ENCODE measurements at places on chromosomes 4 and X.

DNA sequence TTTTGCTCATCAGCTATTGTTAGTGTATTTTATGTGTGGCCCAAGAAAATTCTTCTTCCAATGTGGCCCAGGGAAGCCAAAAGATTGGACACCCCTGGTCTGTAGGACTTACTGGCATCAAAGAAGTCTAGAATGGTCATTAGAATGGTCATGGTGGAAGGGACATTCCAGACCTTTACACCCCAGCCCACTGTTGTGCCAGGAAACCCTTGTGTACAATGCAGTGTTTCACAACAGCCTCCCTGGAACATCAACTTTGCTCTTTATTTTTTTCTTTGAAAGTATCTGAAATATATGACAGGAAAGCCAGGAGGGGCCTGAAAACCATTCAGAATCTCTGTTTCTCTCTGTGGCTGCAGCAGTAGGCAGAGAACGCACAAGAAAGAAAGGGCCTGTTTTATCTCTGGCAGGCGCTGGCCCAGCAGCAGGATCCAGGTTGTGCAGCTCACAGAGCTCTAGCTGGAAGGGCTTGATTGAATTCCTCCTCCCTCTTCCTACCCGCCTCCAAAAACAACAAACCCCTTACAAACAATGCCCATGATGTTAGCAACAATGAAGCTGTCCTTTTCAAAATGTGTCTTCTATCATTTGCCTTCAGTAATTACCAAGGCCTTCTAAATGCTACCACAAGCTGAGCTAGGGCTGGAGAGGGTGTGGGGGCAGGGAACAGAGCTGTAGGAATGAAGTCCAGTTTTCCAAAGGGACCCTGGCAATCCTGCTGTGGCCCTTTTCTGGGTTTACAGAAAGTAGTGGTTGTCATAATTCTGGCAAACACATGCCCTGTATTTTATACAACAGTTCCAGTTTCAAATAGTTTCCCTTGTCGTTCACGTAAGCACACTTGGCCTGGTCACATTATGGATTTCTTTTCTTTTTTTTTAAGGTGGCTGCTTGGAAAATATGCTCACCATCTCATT lies 32.3 kb upstream of the TFDP3 start:
- no peak for DNase-seq

- DNase-seq = no peak
These were observed 24.2 kb upstream of the FAM9C start for GRCh38 chrX:13068651-13069050.

- no peak for DNase-seq
These were observed 279.0 kb downstream of the ANKRD50 start for GRCh38 chr4:124433500-124433899.

GRCh38 chrX:65696613-65697012 lies 29.2 kb downstream of the MSN start:
- DNase-seq = no peak

GRCh38 chrX:133674726-133675470 lies 259.6 kb upstream of the GPC4 start:
- no peak for DNase-seq

- no peak for DNase-seq
These were observed 84.2 kb downstream of the CAMK2D start for GRCh38 chr4:113677325-113677724.

DNA sequence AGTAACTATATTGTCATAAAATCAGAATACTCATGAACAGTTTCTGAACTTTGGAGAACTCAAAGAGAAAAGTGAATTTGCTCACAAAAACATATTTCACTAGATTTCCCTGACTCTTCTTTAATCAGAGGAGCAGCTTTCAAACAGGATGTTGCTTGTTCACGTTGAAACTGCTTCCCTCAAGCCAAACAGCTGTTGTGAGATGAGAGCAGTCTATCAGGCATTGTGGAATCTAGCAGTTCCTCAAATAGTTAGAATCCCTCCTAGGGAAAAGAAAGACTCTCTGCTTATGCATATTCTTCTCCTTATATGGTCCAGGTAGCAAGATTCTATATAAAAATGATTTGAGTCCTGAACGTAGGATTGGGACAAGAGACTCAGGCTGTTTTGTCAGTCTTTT lies 1012.1 kb downstream of the FAM133A start:
- no peak for DNase-seq

DNA sequence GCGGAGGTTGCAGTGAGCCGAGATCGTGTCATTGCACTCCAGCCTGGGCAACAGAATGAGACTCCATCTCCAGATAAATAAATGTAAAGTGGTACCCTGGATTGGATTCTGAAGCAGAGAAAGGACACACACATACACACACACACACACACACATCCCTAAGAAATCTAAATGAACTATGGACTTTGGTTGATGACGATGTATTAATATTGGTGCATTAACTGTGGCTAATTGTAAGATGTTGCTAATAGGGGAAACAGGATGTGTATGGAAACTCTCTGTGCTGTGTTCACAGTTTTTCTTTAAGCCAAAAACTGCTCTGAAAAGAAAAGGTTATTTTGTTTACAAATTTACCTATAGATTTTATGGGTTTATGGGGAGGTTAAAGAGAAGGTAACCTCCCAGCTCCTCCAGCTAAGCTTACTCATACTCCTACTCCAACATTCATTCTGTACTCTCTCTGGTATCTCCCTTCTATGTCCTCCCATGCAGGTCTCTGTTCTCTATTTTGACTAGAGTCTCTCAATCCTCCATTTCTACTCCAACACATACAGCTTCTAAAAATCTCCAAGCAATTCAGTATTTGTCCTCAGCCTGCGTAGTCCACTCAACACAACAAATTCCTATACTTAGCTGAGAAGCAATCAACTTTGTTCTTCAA lies 46.5 kb upstream of the RELL1 start:
- DNase-seq = no peak

GRCh38 chrX:115367951-115368350 lies 78.4 kb downstream of the LUZP4 start:
- no peak for DNase-seq

Data from NCI-H2227 treated with DMSO at 0.1 percent for 48 hours (cell line).